ENCODE measurements at places on chromosomes 3 and 15. TPM values are rescaled to one million over a fixed set of nuclear protein-coding genes. Genes with fewer than 3 reads are reported as not detected.

ELL3 gene
- total RNA-seq = 8.5 TPM

OXSR1 gene
- total RNA-seq = 44.2 TPM

CCK gene
- not detected for total RNA-seq

- no peak overlapping the region for H3K27ac ChIP-seq
- peaks cover 43% of the 10 kb centered on the region for H3K36me3 ChIP-seq
- no peak for DNase-seq
Measured at GRCh38 chr3:108164391-108164790, 57.8 kb downstream of the IFT57 start.

- no peaks in the 10 kb centered on the region for H3K36me3 ChIP-seq
- H3K27ac ChIP-seq = no peak overlapping the region
- no peaks in the 10 kb centered on the region for H3K27me3 ChIP-seq
- no peak for DNase-seq
- H3K4me3 ChIP-seq = no peak overlapping the region
- H3K4me1 ChIP-seq = no peaks in the 10 kb centered on the region
Measured at GRCh38 chr3:53084310-53085001, 38.6 kb upstream of the SFMBT1 start.

DNA sequence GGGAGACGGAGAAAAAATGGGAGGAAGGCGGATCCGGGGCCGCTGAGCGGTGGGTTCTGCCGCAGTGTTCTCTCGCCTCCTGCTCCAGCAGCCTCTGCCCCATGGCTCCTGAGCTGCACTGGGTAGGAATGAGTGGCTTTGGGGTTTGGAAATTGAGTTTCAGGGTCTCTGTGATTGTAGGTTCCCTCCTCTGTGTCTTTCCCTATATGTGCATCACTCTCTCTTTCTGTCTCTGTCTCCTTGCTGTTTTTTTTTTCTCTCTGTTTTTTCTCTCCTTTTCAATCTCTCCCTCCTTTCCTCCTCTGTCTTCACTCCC lies 1.9 kb downstream of the GRM7 start:
- H3K36me3 ChIP-seq = no peaks in the 10 kb centered on the region
- DNase-seq = no peak
